ENCODE measurements at places on chromosomes 16 and 17. TPM values are rescaled to one million over a fixed set of nuclear protein-coding genes. Genes with fewer than 3 reads are reported as not detected.

PDILT gene
- not detected for total RNA-seq

ZNF624 gene
- total RNA-seq: 4.4 TPM

HOXB7 gene
- total RNA-seq: 0.92 TPM

KCNJ2 gene
- 2.5 TPM for total RNA-seq

CDRT4 gene
- 6.0 TPM for total RNA-seq

KIFC3 gene
- 39.3 TPM for total RNA-seq

TEX19 gene
- not detected for total RNA-seq

CETP gene
- total RNA-seq: 0.26 TPM

PRDM7 gene
- not detected for total RNA-seq

ORAI3 gene
- total RNA-seq: 34.4 TPM

SLC6A2 gene
- 0.23 TPM for total RNA-seq

BRIP1 gene
- total RNA-seq: 0.83 TPM

CLEC19A gene
- 0.26 TPM for total RNA-seq

C17orf113 gene
- 1.6 TPM for total RNA-seq

XYLT1 gene
- total RNA-seq: 8.6 TPM

UTS2R gene
- not detected for total RNA-seq

HYDIN gene
- total RNA-seq: 6.2 TPM

C16orf89 gene
- total RNA-seq: 25.0 TPM

TBC1D3 gene
- total RNA-seq: not detected

GPR179 gene
- 0.23 TPM for total RNA-seq

CCDC57 gene
- 56.9 TPM for total RNA-seq

CFAP52 gene
- not detected for total RNA-seq
